ENCODE measurements at places on chromosomes 7 and 10. TPM values are rescaled to one million over a fixed set of nuclear protein-coding genes. Genes with fewer than 3 reads are reported as not detected.
A peak's percentile ranks its signal among the peaks of the same experiment; 100 is the strongest.

GRCh38 chr7:115906731-115907130 is 123.8 kb downstream of the TFEC start:
- DNase-seq: no peak

ALOX5 gene
- polyA plus RNA-seq: 272 TPM

DNA sequence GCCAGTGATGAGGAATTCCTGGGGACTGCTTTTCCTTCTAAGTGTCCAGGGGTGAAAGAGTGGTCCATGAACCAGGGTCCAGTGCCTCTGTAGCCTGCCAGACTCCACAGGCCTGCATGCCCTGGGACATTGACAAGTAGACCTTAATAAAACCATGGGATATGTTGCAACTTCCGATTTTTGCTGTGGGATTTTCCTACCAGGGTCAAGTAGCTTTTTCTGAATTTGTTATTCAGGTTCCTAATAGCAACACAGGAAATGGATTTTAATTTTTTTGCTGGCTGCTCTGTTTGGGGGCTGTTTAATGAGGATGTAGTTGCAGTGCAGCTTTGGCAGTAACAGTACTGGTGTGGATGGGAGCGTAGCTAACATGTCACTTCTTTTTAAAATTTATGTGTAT is 42.1 kb downstream of the WBP1L start:
- peak; percentile 83 for DNase-seq

GRCh38 chr7:37510043-37510634 is 61.5 kb upstream of the ELMO1 start:
- no peak for DNase-seq

SLC26A5 gene
- polyA plus RNA-seq: not detected

DNA sequence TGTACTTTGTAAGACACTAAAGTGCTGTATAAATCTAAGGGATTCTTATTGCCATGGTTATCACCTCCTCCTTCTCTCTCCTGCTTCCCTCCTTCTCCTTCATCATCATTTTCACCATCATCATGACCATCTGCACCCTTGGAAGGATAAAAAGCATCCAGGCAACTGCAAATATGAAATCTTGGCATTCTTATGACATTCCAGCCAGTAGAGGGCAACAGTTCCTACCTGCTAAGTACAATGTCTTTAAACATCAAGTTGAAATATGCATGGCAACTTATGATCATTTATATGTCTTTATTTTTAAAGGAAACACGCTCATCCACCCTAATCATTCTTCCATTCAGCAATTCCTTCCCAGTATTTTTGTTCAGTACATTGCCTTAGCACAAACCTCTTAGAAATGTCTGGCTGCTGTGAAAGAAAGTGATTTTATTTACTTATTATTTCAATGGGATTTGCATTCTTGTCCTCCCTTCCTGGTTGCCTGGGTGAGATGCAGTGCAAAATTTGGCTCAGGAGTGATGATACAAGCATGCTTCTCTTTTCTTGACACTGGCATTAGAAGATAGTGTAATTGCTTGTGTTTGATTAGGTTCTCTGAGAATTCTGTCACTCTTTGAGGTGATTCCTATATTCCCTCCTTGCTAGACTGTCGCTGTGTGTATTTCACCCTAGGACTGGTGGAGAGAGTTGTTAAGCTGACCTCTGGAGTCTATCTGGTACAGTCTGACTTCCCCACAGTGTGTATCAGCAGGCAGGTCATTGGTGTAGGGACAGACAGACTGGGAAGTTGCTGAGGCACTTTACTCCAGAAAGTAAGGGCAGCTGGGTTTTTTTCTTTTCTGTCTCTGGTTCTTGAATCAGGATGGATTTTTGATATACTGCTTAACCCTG is 188.5 kb upstream of the BMPER start:
- DNase-seq: no peak

DNA sequence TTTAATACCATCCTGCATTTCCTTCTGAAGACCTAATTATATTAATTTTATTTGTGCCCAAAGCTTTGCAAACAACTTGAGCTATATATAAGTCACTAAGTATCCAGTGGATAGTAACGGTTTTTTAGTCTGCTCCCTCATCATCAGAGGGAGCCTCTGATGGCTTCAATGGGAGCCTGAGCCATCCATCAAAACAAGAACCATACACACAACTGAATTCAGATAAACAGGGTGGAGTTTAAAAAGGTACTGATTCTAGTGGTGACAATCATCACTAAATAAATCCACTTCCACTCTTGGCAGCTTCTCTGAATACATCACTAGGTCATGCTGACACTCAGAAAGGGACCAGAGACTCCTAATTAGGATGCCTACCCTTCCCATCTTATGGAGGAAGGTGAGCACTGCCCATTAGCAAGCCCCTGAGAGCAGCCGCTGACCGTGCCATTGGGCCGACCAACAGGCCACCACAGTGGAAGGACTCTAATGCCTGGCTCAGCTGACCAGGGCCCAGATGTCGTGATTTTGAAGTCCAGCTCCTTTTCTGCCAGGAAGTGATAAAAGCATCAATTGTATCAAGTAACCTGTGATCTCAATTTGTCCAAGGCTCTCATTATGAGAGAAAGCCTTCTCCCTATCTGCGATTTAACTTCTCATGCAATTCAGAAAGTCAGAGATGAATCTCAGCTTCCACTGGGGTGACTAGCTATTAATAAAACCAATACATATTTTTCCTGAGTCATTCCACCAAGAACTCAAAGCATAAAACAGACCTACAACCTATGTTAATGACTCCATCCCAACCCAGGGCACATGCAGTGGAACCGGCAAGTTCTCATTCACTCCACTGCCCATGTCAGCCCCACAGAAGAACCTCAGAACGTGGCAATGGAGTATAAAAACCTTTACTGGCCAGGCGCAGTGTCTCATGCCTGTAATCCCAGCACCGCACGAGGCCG is 13.1 kb downstream of the VOPP1 start:
- no peak for DNase-seq

PGAM2 gene
- polyA plus RNA-seq: not detected

- DNase-seq: no peak
Observed at GRCh38 chr7:98831641-98832221, 38.1 kb downstream of the TMEM130 start.

DNA sequence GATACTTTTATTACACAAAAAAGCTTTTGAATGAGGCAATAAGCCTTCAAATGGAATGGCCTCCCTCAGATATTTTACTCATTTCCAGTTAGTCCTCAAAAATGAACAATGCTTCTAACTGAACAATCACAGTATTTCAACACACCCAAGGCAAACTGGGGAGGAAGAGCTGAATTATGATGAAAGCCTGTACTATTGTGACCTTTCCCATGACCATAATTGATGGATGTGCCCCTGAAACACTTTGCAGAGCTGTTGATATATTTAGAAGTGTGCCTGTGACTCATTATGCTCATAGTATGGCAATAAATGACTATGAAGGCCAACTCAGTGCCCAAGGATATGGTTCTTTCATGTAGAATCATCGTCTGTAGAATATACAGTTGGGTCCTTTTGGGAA is 248.1 kb downstream of the AHR start:
- DNase-seq: peak; percentile 69

SPACDR gene
- 0.40 TPM for polyA plus RNA-seq

GRCh38 chr10:92290076-92290836 is 622 bp downstream of the CPEB3 start:
- no peak for DNase-seq

GRCh38 chr7:151152643-151153513 is 14.6 kb downstream of the GBX1 start:
- no peak for DNase-seq

DNA sequence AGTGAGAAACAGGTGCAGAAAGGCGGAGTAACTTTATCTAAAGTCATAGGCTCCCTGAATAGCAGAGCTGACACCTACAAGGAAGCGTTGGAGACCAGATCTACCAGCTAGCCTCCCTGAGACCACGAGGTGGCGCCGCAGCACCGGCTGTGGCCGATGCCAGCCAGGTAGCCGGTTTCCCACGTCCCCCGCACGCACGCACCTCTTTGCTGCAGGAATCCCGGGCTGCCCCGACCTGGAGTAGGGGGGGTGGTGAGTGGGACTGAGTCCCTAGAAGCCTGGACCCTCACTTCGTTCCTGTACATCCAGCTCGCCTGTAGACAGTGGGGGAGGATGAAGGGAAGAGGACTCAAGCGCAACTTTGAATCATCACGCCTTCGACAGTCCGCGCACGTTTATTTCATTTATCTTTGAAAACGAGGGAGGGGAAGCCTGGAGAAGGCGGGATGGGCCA is 3.7 kb downstream of the ELOVL3 start:
- peak; percentile 64 for DNase-seq

GOLGA7B gene
- not detected for polyA plus RNA-seq

DNA sequence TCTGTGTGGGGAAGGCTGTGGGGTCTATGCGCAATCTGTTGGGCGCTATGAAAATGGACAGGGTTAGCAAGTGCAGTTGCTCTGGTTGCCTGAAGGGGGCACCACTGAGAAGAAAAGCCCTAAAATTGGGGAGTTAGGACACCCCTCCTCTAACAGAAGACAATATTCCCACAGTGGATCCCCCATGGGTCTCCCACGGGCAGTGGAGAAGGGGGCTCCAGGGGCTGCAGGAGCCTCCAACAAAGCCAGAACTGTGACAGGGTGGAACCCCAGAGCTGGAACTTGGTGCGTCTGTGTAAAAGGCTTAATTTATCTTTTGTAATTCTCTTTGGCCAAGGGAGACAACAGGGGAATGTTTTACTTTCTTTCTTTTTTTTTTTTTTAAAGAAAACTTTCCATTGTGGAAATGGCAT is 12.5 kb upstream of the COL13A1 start:
- no peak for DNase-seq

- DNase-seq: no peak
Observed at GRCh38 chr10:10361301-10361885, 656.3 kb upstream of the CELF2 start.

- DNase-seq: no peak
Observed at GRCh38 chr7:16594061-16594460, 51.5 kb downstream of the ANKMY2 start.

- DNase-seq: no peak
Observed at GRCh38 chr10:120415709-120416330, 41.2 kb upstream of the PLPP4 start.

GRCh38 chr7:14275356-14275755 is 285.9 kb upstream of the ETV1 start:
- DNase-seq: no peak

DNA sequence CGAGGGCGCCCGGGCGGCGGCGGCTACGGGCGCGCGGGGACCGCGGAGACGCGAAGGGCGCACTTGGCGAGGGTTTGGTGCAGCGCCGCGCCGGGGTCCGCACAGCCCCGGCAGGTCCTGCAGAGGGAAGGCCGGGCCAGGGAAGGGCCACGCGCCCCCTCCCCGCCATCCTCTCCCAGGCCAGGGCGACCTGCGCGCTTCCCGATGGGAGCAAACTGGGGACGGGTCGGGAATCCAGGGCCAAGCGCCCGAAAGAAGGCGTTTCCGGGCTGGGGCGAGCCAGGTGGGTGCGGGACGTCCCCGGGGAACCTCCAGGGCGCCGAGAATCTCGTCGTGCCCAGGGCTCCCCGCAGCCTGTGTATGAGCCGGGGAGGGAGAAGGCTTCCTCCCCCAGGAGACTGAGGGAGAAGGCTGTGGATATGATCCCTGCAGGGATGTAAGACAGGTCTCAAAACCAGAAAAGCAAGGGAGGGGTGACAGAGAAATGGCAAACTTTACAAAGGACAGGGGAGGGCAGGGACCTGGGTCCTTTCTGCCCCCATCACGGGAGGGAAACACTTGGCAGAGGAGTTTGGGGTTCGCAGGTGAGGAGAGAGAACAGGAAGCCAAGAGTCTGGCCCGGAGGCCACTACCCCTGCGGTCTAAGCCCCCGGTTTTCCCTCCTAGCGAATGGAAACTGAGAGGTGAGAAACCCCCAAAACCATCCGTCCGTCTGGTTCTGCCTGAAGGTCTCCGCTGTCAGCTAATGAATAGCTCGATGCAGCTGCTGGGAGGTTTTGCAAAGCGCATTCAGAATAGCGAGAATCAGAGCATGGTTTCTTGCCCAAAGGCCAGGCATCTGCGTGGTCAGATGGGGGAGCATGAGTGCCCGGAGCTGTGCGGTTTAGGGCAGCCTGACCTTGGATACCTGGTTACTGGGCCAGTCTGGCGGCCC is 674 bp downstream of the AMZ1 start:
- no peak for DNase-seq

HTRA1 gene
- 2.2 TPM for polyA plus RNA-seq

ERVW-1 gene
- polyA plus RNA-seq: not detected

DNA sequence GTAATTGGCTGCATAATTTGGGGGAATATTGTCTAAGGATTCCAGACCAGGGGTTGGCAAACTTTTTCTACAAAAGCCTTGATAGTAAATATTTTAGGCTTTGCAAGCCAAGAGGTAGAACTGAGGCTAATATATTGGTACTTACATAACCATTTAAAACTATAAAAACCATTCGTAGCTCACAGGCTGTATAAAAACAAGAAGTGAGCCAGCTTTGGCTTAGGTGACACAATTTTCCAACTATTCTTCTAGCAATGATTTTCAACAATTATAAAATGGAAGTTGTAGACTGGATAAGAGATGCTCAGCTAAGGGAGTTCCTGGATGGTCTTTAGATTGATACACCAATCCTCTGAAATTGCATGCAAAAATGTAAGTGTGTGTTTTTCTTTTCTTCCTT is 1.4 kb downstream of the GPR141 start:
- no peak for DNase-seq

LLCFC1 gene
- polyA plus RNA-seq: not detected

DRGX gene
- polyA plus RNA-seq: not detected

DNA sequence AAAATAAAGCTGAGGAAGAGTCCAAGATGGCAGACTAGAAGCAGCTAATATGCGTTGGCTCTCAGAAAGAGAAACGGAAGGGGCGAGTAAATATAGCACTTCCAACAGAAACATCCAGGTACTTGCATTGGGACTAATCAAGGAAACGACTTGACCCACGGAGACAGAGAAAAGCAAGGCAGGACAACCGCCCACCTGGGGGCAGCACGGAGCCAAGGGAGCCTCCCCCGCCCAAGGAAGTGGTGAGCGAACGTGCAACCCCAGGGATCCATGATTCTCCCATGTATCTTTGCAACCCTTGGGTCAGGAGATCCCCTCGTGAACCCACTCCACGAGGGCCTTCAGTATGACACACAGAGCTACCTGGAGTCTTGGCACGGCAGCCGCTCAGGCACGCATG is 45.4 kb upstream of the GRM3 start:
- DNase-seq: no peak

GPC2 gene
- not detected for polyA plus RNA-seq

Data from CD14-positive monocyte (primary cell).